Stimulated activated memory B cell treated with anti-CD40 and anti-IgM and Interleukin-4, amounts not matched to agents 10 μg/mL and 1 μg/mL and 100 μg/mL, for 72 hours (primary cell): ENCODE measurements at places on chromosomes 13 and 19.

- no peak for ATAC-seq
- H3K4me1 ChIP-seq = no peaks in the 10 kb centered on the region
- H3K27ac ChIP-seq = no peak overlapping the region
- peaks cover 58% of the 10 kb centered on the region for H3K36me3 ChIP-seq
- H3K27me3 ChIP-seq = no peaks in the 10 kb centered on the region
- H3K4me3 ChIP-seq = no peak overlapping the region
Measured at GRCh38 chr13:49023431-49023830, 47.7 kb downstream of the FNDC3A start.

DNA sequence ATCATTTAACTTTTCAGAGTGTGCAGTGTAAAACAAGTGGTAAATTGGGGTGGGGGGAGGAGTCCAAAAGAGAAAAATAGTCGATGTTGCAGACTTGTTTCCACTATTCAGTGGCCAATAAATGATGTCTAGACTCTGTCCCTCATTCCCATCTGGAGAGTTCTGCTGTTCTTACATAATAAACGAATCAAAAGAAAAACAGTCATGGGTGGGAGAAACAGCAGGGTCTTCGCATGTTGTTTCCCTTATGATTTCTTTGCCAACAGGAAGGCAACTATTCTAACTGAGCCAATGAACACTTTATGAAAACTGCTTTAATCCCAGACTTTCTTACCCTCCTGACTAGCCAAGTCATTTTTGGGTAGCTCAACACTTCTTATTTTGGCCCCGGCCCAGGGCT is 615.5 kb downstream of the FGF9 start:
- no peaks in the 10 kb centered on the region for H3K4me1 ChIP-seq
- H3K36me3 ChIP-seq = no peaks in the 10 kb centered on the region

DNA sequence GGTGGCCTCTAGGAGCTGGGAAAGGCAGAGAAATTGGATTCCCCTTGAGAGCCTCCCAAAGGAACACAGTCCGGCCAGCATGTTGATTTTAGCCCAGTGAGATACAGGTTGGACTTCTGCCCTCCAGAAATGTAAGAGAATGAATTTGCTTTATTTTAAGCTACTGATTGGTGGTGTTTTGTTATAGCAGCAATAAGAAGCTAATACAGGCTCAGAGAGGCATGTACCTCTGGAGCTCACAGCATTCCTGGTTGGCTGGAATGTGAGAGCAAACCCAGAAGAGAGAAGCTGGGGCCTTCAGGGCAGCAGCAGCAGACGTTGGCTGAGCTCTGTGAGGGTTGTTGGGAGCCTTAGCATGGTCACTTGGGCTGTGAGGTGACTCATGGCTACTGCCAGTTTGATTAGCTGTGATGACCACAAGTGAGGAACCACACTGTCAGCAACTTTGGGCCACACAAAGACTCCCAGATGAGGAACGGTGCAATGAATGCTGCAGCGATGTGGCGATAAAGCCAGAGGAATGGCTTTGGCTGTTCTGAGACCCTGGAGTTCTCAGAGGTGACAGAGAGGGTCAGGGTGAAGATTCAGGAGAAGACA is 80.1 kb downstream of the CYSLTR2 start:
- H3K27ac ChIP-seq = no peak overlapping the region
- H3K36me3 ChIP-seq = no peaks in the 10 kb centered on the region
- peaks cover 25% of the 10 kb centered on the region for H3K27me3 ChIP-seq

- no peak for ATAC-seq
- H3K27ac ChIP-seq = no peak overlapping the region
- H3K4me1 ChIP-seq = peaks cover 20% of the 10 kb centered on the region
- peaks cover 57% of the 10 kb centered on the region for H3K36me3 ChIP-seq
- H3K4me3 ChIP-seq = no peak overlapping the region
- H3K27me3 ChIP-seq = no peaks in the 10 kb centered on the region
Measured at GRCh38 chr19:46373491-46374359, 26.8 kb downstream of the PPP5C start.

DNA sequence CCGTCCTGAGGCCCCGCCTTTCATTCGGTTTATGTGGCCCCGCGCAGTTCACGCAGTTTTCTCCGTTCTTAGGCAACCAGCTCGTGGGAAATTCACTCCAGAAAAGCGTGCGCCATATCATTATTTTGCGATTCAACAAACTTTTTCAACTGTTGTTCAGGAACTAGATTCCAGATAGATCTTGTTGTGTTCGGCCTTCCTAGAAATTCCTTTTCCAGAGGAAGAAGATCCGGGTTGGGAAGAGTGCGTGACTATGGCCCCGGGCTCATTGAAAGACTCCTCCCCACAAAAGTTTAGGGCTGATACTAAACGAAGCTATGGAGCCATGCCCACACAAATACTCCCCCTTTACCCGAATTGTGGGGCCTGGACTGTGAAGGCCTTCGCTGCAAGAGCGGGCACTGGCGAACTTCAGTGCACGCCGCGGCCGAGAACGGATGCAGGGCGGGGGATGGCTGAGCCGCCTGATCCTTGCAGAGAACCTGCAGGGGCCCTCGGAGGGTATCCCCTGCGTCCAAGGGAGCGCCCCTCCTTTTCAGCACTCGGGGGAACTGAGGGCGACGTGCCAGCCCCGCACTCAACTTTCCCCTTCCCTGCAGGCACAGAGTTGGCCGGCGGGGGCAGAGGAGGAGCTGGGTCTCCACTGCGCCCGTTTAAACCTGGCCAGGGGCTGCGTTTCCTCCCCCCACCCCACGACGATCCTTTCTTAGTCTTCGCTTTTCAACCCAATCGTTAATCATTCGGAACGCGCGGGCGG is 904 bp upstream of the SOX1 start:
- H3K4me1 ChIP-seq = no peaks in the 10 kb centered on the region

GRCh38 chr19:8611877-8612806 is 1.6 kb upstream of the ADAMTS10 start:
- H3K27ac ChIP-seq = no peak overlapping the region
- H3K36me3 ChIP-seq = no peaks in the 10 kb centered on the region
- H3K27me3 ChIP-seq = peaks cover 50% of the 10 kb centered on the region
- ATAC-seq = no peak
- H3K4me1 ChIP-seq = peaks cover 17% of the 10 kb centered on the region

DNA sequence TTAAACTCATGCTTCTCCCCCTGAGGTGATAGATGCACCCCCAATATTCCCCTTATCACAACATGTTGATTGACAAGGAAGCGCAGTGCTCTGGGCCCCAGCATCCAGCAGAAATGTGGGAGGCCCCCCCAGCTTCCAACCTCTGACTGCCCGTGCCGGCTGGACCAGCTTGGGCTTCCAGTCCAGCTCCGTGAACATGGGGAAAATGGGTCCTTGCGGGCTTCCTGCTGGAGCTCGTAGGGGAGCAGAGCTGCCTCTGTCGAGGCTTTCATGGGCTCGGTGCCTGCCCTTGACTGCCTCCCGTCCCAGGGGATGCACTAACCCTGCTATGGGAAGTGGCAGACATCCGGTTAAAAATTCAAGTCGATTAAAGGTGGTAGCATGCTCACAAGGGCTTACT is 188.9 kb downstream of the COL4A1 start:
- no peak for ATAC-seq
- no peak overlapping the region for H3K4me3 ChIP-seq
- H3K27me3 ChIP-seq = peaks cover 12% of the 10 kb centered on the region
- no peaks in the 10 kb centered on the region for H3K36me3 ChIP-seq

GRCh38 chr19:41205995-41206394 is 13.0 kb downstream of the CYP2S1 start:
- no peak overlapping the region for H3K4me3 ChIP-seq
- no peaks in the 10 kb centered on the region for H3K36me3 ChIP-seq
- H3K27ac ChIP-seq = no peak overlapping the region
- ATAC-seq = no peak
- H3K27me3 ChIP-seq = peaks cover 19% of the 10 kb centered on the region
- peaks cover 5% of the 10 kb centered on the region for H3K4me1 ChIP-seq

DNA sequence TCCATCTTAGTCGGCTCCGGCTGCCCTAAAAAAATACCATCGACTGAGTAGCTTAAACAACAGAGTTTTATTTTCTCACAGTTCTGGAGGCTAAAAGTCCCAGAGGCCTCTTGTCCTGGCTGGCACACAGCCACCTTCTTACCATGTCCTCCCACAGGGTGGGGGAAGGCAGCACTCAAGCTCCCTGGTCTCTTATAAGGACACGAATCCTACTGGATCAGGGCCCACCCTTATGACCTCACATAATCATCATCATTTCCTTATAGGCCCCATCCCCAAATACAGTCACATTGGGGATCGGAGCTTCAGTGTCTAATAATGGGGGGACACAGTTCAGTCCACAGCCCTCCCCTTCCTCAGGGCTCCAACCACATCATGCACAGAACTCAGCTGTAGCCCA is 2.6 kb upstream of the TUBA3C start:
- no peaks in the 10 kb centered on the region for H3K4me1 ChIP-seq
- H3K36me3 ChIP-seq = no peaks in the 10 kb centered on the region
- H3K27ac ChIP-seq = no peak overlapping the region
- H3K4me3 ChIP-seq = no peak overlapping the region

- H3K27me3 ChIP-seq = no peaks in the 10 kb centered on the region
- no peak overlapping the region for H3K27ac ChIP-seq
- H3K4me3 ChIP-seq = no peak overlapping the region
- no peak for ATAC-seq
- peaks cover 60% of the 10 kb centered on the region for H3K4me1 ChIP-seq
Measured at GRCh38 chr13:32594157-32594738, 8.0 kb downstream of the PDS5B start.

DNA sequence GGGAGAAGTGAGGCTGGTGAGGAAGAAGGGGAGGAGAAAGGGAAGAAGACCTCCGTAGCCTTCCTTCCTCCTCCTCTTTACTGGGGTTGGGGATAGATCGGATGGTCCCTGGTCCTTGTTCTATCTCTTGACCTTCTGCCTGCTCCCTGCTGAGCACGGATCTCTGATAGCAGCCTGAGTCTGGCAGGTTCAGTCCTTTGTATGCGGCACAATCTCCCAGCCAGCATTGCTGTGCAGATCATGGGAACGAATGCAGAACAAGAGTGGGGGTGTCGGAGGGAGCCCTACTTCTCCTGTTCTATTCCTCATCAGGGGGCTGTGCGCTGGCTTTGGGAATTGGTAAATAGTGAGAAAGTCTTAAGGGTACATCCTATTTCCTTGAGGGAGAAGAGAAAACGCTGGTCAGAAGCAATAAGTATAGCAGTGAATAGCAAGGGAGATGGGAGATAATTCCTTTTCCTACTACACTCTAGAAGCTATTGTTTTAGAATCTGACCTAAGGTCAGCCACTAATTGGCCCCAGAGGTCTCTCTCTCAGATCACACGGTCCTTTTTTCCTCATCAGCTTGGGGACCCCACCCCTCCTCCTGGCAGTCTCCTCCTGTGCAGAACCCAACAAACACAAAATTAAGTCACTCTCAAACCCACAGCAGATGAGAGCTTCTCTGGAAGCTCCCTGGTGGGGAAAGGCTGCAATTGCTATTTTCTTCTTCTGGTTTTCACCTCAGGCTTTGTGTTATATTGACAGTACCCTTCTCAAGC is 41.0 kb downstream of the KL start:
- ATAC-seq = peak; percentile 27
- H3K4me3 ChIP-seq = no peak overlapping the region
- peaks cover 8% of the 10 kb centered on the region for H3K27me3 ChIP-seq
- H3K36me3 ChIP-seq = no peaks in the 10 kb centered on the region
- H3K4me1 ChIP-seq = no peaks in the 10 kb centered on the region

DNA sequence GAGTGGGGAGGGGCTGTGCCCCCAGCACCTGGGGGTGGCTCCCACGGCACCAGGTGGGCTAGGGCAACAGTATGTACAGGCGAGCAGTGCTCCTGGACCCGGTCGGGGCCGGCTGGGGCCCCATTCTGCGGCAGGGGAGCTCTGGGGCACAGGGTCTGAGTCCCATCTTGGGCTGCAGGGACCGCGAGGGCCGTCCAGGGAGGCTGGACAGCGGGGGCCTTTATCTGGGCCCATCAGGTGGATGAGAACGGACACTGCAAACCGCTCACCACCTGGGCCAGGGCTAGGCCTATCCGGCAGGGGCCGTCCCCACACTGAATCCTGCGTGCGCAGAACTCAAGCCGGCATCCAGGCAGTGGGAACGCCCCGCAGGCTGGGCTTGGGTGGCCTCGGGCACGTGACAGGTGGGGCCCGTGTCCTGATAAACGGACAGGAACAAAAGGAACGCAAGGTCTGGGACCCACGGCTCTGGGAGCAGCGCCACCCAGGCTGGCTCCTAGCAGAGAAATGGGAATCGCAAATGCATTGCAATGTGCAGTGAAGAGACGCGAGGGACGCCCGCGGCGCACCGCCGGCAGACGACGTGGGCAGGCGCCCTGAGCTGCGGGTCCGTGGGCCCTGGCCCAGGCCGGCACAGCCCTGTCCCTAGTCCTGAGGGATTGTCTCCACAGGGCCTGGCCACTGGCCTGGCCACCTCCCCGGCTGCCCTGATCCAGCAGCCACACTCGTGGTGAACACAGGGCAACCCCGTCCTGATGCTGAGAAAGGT is 29.7 kb downstream of the BTBD2 start:
- ATAC-seq = peak; percentile 18
- H3K4me1 ChIP-seq = no peaks in the 10 kb centered on the region
- no peak overlapping the region for H3K4me3 ChIP-seq
- H3K27ac ChIP-seq = no peak overlapping the region
- peaks cover 58% of the 10 kb centered on the region for H3K36me3 ChIP-seq
- H3K27me3 ChIP-seq = no peaks in the 10 kb centered on the region

- H3K4me1 ChIP-seq = peaks cover 5% of the 10 kb centered on the region
- H3K4me3 ChIP-seq = no peak overlapping the region
- H3K27ac ChIP-seq = no peak overlapping the region
- no peaks in the 10 kb centered on the region for H3K36me3 ChIP-seq
- no peak for ATAC-seq
Measured at GRCh38 chr13:108115738-108116137, 99.6 kb downstream of the LIG4 start.

- peaks cover 10% of the 10 kb centered on the region for H3K36me3 ChIP-seq
- no peaks in the 10 kb centered on the region for H3K27me3 ChIP-seq
- H3K27ac ChIP-seq = peak overlapping the region; percentile 87
- no peak for ATAC-seq
- peaks cover 35% of the 10 kb centered on the region for H3K4me1 ChIP-seq
Measured at GRCh38 chr13:78657699-78658629, 991 bp downstream of the OBI1 start.

GRCh38 chr13:30748717-30749116 is 13.4 kb downstream of the ALOX5AP start:
- H3K27me3 ChIP-seq = no peaks in the 10 kb centered on the region
- peaks cover 30% of the 10 kb centered on the region for H3K4me1 ChIP-seq
- ATAC-seq = no peak
- H3K36me3 ChIP-seq = peaks cover 30% of the 10 kb centered on the region
- H3K4me3 ChIP-seq = no peak overlapping the region
- no peak overlapping the region for H3K27ac ChIP-seq

DNA sequence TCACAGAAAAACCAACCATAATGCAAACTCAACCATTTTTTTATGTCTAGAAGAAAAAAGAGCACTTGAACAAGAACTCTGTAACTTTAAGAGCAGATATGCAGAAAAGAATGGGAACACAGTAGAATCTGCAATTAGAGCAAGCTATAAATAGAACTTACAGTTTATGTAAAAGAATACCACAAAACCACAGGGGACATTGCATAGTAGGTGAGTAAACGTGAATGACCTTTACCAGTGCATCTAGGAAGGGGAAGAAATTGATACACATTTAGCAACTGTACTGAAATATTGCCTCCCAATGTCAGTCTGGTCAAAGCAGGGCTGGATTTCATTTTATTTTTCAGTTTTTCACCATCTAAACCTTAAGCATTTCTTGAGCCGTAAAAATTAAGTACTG is 242.2 kb upstream of the EDNRB start:
- peak; percentile 59 for ATAC-seq
- no peaks in the 10 kb centered on the region for H3K36me3 ChIP-seq
- peaks cover 4% of the 10 kb centered on the region for H3K4me1 ChIP-seq
- H3K27me3 ChIP-seq = no peaks in the 10 kb centered on the region
- H3K4me3 ChIP-seq = no peak overlapping the region
- H3K27ac ChIP-seq = no peak overlapping the region

GRCh38 chr13:97119943-97120342 is 102.2 kb upstream of the MBNL2 start:
- ATAC-seq = no peak
- no peak overlapping the region for H3K27ac ChIP-seq
- no peak overlapping the region for H3K4me3 ChIP-seq
